ENCODE measurements at places on chromosomes 1 and 21. TPM values are rescaled to one million over a fixed set of nuclear protein-coding genes. Genes with fewer than 3 reads are reported as not detected.

SLAMF8 gene
- total RNA-seq = 4.3 TPM

SDHC gene
- 35.9 TPM for total RNA-seq

IVL gene
- 14.2 TPM for total RNA-seq

TNN gene
- not detected for total RNA-seq

TIE1 gene
- total RNA-seq = 17.1 TPM

FCRLB gene
- not detected for total RNA-seq

ALX3 gene
- total RNA-seq = 0.48 TPM

S100B gene
- not detected for total RNA-seq

PRAMEF8 gene
- total RNA-seq = 0.48 TPM

HFM1 gene
- total RNA-seq = 1.7 TPM

TSTD1 gene
- total RNA-seq = 40.9 TPM

CACHD1 gene
- total RNA-seq = 9.6 TPM

GPATCH2 gene
- total RNA-seq = 24.6 TPM

QSOX1 gene
- 55.9 TPM for total RNA-seq

SEMA4A gene
- 11.8 TPM for total RNA-seq

CBS gene
- 4.8 TPM for total RNA-seq

LCE1F gene
- not detected for total RNA-seq

PCNX2 gene
- total RNA-seq = 12.5 TPM

SERTAD4 gene
- 6.5 TPM for total RNA-seq

HSPA6 gene
- total RNA-seq = 4.3 TPM

TFF1 gene
- total RNA-seq = not detected

CRTC2 gene
- 22.6 TPM for total RNA-seq

CENPS gene
- total RNA-seq = 9.9 TPM

A3GALT2 gene
- total RNA-seq = not detected

OR2G2 gene
- not detected for total RNA-seq

TRIM46 gene
- 1.9 TPM for total RNA-seq

GRIK3 gene
- 3.9 TPM for total RNA-seq

HUNK gene
- 3.1 TPM for total RNA-seq

BLACAT1 gene
- 1.2 TPM for total RNA-seq

NBPF26 gene
- total RNA-seq = 34.2 TPM

ACOT11 gene
- 12.5 TPM for total RNA-seq

KCNA10 gene
- not detected for total RNA-seq

LCE1E gene
- not detected for total RNA-seq

LEFTY2 gene
- 144 TPM for total RNA-seq

CXADR gene
- total RNA-seq = 26.7 TPM

GPBP1L1 gene
- 69.8 TPM for total RNA-seq

CD52 gene
- not detected for total RNA-seq

F11R gene
- total RNA-seq = 30.6 TPM

SPRR2A gene
- not detected for total RNA-seq

CDA gene
- not detected for total RNA-seq

FCRL5 gene
- 5.8 TPM for total RNA-seq

UBXN10 gene
- total RNA-seq = 0.48 TPM

MDM4 gene
- total RNA-seq = 58.7 TPM

RIPPLY3 gene
- total RNA-seq = not detected

LCE1B gene
- not detected for total RNA-seq

TMEM79 gene
- 3.4 TPM for total RNA-seq

LRRN2 gene
- 3.9 TPM for total RNA-seq

MPZ gene
- 0.48 TPM for total RNA-seq

TRIM17 gene
- not detected for total RNA-seq

NTMT2 gene
- total RNA-seq = not detected

INSRR gene
- total RNA-seq = not detected

GBP6 gene
- 0.48 TPM for total RNA-seq

ADGRB2 gene
- 13.2 TPM for total RNA-seq

Measured in umbilical cord (tissue), 2 donors.